Natural killer cell (primary cell): ENCODE measurements at places on chromosomes 12 and 14. TPM values are rescaled to one million over a fixed set of nuclear protein-coding genes. Genes with fewer than 3 reads are reported as not detected.
A peak's percentile ranks its signal among the peaks of the same experiment; 100 is the strongest.

LTBR gene
- 3.7 TPM for total RNA-seq

TAC3 gene
- not detected for total RNA-seq

GUCY2C gene
- total RNA-seq = not detected

FOXA1 gene
- not detected for total RNA-seq

NYNRIN gene
- 0.53 TPM for total RNA-seq

SPIC gene
- not detected for total RNA-seq

GRCh38 chr14:33369041-33369440 is 430.4 kb downstream of the NPAS3 start:
- no peak for DNase-seq
- H3K4me3 ChIP-seq = no peak overlapping the region
- H3K27ac ChIP-seq = no peak overlapping the region

- H3K27me3 ChIP-seq = no peaks in the 10 kb centered on the region
- no peak for DNase-seq
- H3K36me3 ChIP-seq = no peaks in the 10 kb centered on the region
- no peaks in the 10 kb centered on the region for H3K4me1 ChIP-seq
- no peak overlapping the region for H3K27ac ChIP-seq
Measured at GRCh38 chr14:67395086-67395875, 16.7 kb downstream of the PLEK2 start.

DNA sequence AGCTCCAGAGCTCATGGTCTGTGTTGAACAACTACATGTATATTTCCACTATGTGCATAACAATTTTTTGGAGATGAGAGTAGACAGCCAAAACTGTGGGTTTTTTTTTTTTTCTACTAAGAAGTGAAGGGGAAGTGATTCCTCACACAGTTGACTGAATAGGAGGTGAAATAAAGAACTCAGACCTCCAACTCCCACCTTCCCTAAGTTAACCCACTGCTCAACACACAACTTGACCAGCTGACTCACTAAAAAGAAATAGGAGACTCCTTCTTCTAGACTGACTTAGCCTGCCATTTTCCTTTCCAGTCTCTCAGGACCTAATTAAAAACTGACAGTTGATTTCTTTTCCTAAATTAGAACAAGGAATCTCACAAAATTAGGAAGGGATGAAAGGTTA is 1.7 kb downstream of the M6PR start:
- no peak overlapping the region for H3K4me3 ChIP-seq
- H3K27ac ChIP-seq = no peak overlapping the region
- H3K27me3 ChIP-seq = no peaks in the 10 kb centered on the region
- no peak for DNase-seq

DNA sequence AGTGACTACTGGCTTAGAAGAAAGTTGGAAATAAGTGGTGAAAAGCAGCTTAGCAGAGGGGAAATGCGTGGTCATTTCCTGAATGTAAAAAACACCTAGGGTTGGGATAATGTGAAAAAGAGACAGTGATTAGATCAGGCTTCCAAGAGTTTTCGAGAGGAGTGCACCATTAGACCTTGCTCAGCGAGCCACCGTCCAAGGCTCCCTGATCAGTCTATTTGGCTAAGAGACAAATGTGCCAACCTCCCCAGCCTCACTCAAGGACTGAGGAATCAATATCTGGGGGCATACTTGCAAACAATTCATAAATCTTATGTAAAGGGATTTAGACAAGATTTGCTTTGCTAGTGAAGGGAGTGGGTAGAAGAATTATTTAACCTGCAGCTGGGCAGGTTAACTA is 594.5 kb downstream of the NRXN3 start:
- no peaks in the 10 kb centered on the region for H3K36me3 ChIP-seq
- no peak overlapping the region for H3K27ac ChIP-seq
- no peak for DNase-seq
- no peaks in the 10 kb centered on the region for H3K4me1 ChIP-seq
- H3K4me3 ChIP-seq = no peak overlapping the region

DNA sequence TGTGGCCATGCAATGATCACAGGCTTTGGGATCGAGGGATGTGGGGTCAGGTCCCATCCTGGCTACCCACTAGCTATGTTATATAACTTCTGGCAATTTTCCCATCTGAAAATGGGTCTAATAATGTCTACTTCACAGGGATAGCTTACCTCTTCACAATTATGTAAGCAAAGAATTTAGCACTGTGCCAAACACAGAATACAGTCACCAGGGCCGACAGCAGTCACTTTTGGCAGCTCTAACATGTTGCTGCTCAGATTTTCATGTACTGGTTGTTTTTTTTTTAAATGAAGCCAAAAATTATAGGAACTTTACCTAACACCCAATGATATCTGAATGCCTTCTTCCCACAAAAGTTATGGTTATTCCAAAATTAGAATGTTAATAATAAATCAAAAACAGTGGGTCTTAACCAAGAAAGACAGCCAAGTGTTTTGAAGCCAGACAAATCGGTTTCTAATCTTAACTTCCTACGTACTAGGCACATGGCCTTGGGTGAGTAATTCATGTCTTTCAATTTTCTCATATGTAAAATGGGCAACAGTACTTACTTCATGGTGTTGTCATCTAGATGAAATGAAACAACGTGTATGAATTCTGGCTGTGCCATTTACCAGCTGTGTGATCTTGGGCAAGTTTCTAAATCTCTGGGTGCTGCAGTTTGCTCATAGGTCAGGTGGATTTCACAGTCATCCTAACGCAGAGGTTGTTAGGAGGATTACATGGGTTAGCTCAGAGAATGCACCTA is 13.0 kb upstream of the PCED1B start:
- no peaks in the 10 kb centered on the region for H3K4me1 ChIP-seq
- no peak overlapping the region for H3K4me3 ChIP-seq
- DNase-seq = no peak
- H3K36me3 ChIP-seq = no peaks in the 10 kb centered on the region
- H3K27me3 ChIP-seq = no peaks in the 10 kb centered on the region
- no peak overlapping the region for H3K27ac ChIP-seq

DNA sequence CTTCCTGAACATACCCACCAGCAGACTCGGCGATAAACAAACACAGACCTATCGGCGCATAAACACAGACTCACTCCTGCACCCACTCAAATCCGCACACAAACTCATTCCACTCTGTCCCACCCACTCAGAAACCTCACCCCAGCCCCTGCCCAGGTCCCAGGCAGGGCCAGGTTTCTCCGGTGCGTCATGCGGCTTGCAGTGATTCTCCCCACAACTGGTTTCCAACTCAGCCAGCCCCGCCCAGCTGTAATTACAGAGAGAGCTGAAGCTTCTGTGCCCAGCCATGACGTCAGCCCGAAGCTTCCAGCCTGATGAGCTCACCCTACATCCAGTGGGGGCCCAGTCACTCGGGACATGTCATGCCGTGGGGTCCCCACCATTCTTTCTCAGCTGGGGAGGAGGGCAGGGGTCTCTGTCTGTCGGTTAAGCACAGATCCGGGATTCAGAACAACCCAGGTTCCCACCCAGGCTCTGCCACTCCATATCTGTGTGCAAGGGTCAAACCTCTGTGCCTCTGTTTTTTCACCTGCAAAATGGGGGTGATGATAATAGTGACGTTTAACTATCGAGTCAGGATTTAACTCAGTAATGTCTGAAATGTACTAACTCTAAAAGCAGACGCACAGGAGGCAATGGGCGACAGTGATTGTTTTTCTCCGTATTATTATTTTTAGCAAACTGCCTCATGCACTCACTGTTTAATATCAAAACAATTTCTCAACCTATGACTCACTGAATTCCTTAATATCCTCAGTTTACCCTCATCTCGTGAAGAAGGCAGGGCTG is 2.3 kb upstream of the HSPB8 start:
- H3K4me3 ChIP-seq = no peak overlapping the region
- no peaks in the 10 kb centered on the region for H3K36me3 ChIP-seq
- H3K4me1 ChIP-seq = no peaks in the 10 kb centered on the region
- no peak for DNase-seq
- H3K27ac ChIP-seq = no peak overlapping the region
- peaks cover 4% of the 10 kb centered on the region for H3K27me3 ChIP-seq

- H3K4me3 ChIP-seq = no peak overlapping the region
- no peak for DNase-seq
- no peaks in the 10 kb centered on the region for H3K4me1 ChIP-seq
- no peaks in the 10 kb centered on the region for H3K27me3 ChIP-seq
- no peaks in the 10 kb centered on the region for H3K36me3 ChIP-seq
Measured at GRCh38 chr12:32084753-32085152, 21.9 kb upstream of the BICD1 start.

DNA sequence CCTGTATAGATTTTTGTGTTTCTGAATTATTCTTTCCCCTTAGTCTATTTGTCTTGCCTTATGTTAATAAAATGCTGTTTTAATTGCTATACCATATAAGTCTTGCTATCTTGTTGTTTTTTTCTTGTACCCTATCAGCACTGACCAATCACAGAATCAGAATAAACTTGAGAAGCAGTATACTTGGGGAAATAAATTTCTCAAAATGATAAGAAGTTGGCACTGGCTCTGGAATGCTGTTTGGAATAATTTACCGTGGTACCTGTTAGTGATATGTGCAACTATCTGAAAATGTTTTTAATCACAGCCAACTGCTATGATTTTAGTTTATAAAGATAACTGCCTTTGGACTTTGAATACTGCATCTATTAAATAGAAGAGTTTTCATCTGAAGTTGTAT is 37.9 kb upstream of the EPS8 start:
- no peaks in the 10 kb centered on the region for H3K27me3 ChIP-seq
- no peak overlapping the region for H3K4me3 ChIP-seq
- no peaks in the 10 kb centered on the region for H3K4me1 ChIP-seq
- no peak for DNase-seq
- no peak overlapping the region for H3K27ac ChIP-seq

DNA sequence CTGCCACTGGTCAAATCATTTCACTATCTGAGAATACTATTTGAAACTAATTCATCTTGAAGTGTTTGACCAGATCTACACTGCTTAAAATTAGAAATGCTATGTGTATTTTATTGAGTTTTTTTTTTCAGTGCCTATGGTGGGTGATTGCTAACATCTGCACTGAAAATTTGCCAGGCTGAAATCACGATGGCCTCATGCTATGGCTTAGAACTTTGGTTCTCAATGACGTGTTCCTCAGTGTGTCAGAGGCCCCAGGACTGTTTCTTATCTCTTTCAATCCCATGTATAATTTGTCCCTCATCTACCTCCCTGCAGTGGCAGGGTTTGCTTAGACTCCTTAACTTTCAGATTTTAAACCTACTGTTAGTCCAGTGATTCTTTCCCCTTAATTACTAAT is 36.2 kb upstream of the NKX2-8 start:
- H3K27ac ChIP-seq = no peak overlapping the region
- H3K4me3 ChIP-seq = no peak overlapping the region
- H3K4me1 ChIP-seq = no peaks in the 10 kb centered on the region
- H3K36me3 ChIP-seq = no peaks in the 10 kb centered on the region

DNA sequence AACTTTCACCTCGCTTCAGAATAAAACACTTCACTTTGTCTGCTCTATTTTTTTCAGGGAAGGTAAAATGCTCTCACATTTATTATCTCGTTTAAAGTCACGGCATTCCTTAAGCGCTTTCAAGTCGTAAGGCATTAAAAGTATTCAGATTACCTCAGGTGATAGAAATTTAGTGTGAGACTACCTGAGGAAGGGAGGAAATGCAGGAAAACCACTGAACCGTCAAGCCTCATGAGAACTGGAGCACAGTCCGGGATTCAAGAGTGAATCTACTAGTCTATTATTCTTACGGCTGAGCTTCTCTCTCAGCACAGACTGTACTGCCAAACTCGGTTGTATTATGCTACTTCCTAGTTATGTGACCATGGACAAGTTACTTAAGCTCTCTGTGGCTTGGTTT is 8.3 kb upstream of the PPFIBP1 start:
- no peaks in the 10 kb centered on the region for H3K36me3 ChIP-seq
- H3K27me3 ChIP-seq = no peaks in the 10 kb centered on the region
- no peak overlapping the region for H3K4me3 ChIP-seq
- no peak overlapping the region for H3K27ac ChIP-seq
- DNase-seq = no peak
- H3K4me1 ChIP-seq = no peaks in the 10 kb centered on the region

- H3K27me3 ChIP-seq = no peaks in the 10 kb centered on the region
- no peak overlapping the region for H3K27ac ChIP-seq
- H3K36me3 ChIP-seq = no peaks in the 10 kb centered on the region
Measured at GRCh38 chr14:88040146-88040545, 35.2 kb downstream of the GPR65 start.

- no peak for DNase-seq
- H3K4me1 ChIP-seq = peaks cover 3% of the 10 kb centered on the region
- H3K27me3 ChIP-seq = peaks cover 21% of the 10 kb centered on the region
- no peaks in the 10 kb centered on the region for H3K36me3 ChIP-seq
- H3K4me3 ChIP-seq = no peak within 1 kb of the TSS
Measured at GRCh38 chr12:132618683-132619043, at the start of gene P2RX2. TSS of gene P2RX2 (plus strand) at chr12:132618776. CDS start at chr12:132618817, 41 bp downstream.

DNA sequence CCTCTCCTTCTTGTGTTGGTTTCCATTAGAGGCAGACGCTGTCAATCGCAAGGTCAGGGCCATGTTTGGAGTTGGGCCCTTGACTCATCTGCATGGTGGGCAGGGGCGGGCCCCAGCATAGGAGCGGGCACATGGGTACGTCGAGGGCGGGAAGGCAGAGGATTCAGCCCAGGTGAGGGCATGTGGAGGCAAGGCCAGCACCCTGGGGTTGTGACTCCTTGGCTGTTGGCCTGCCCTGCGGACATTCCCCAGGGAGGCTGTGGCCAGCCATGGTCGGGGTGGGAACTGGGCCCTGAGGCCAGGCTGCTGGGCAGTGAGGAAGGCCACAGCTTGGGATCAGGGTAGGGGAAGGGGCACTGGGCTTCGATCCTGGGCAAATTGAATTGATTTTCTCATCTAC is 10.3 kb downstream of the RPS6KL1 start:
- no peaks in the 10 kb centered on the region for H3K27me3 ChIP-seq
- no peak overlapping the region for H3K27ac ChIP-seq
- DNase-seq = no peak
- no peak overlapping the region for H3K4me3 ChIP-seq
- H3K4me1 ChIP-seq = peaks cover 5% of the 10 kb centered on the region

- no peaks in the 10 kb centered on the region for H3K4me1 ChIP-seq
- H3K27me3 ChIP-seq = no peaks in the 10 kb centered on the region
- no peak overlapping the region for H3K27ac ChIP-seq
- no peak overlapping the region for H3K4me3 ChIP-seq
- H3K36me3 ChIP-seq = no peaks in the 10 kb centered on the region
- DNase-seq = peak; percentile 6
Measured at GRCh38 chr14:104549536-104550339, 29.8 kb upstream of the C14orf180 start.

DNA sequence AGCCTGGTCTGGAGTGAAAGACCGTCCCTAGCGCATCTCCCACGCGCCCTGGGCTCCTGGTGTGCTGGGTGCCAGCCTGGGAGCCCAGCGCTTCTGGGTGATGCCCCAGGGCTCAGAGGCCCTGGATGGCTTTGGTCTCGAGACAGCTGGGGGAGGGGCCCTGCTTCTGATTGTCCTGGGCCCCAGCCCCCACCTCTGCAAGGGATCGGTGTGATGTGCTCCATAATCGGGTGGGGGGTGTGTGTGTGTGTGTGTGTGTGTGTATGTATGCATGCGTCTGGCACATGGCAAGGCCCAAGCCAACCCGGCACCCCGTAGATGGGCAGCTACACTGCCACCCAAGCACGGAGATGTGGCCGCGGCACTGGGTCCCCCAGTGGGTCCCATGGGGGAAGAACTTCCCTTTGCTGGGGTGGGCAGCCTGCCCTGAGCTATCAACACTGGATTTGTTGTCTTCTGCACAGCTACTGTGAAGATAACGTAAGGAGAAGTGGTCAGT is 3.1 kb downstream of the ZBTB42 start:
- no peak overlapping the region for H3K4me3 ChIP-seq
- H3K27ac ChIP-seq = no peak overlapping the region
- H3K27me3 ChIP-seq = no peaks in the 10 kb centered on the region
- no peaks in the 10 kb centered on the region for H3K36me3 ChIP-seq
- peaks cover 31% of the 10 kb centered on the region for H3K4me1 ChIP-seq

GRCh38 chr14:73795974-73796373 is 55.7 kb upstream of the PTGR2 start:
- H3K36me3 ChIP-seq = no peaks in the 10 kb centered on the region
- H3K27ac ChIP-seq = no peak overlapping the region
- no peak for DNase-seq
- no peaks in the 10 kb centered on the region for H3K27me3 ChIP-seq
- H3K4me1 ChIP-seq = no peaks in the 10 kb centered on the region
- H3K4me3 ChIP-seq = no peak overlapping the region
